ENCODE measurements at places on chromosomes 16 and 17.
A peak's percentile ranks its signal among the peaks of the same experiment; 100 is the strongest.

- DNase-seq: no peak
These were observed 941.0 kb downstream of the KCNJ2 start for GRCh38 chr17:71110326-71110725.

- no peak for DNase-seq
These were observed 10.5 kb upstream of the SUPT4H1 start for GRCh38 chr17:58362368-58363014.

DNA sequence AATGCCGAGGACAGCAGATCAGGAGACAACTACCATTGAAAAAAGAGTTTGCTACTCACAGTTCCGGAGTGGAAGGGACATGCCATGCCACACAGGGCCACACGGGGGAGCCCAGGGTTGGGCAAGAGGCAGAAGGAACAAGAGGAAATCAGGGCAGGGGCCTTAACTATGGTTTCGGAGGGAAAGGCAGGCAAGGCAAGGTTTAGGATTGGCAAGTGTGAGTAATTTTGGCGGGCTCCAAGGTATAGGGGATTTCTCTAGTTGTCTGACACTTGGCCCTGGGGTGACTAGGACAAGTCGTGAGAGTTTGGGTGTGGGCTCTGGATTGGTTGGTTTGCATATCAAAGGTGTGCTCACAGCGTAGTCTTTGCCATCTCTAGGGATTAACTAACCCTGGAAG is 27.0 kb upstream of the NTN1 start:
- peak; percentile 19 for DNase-seq

DNA sequence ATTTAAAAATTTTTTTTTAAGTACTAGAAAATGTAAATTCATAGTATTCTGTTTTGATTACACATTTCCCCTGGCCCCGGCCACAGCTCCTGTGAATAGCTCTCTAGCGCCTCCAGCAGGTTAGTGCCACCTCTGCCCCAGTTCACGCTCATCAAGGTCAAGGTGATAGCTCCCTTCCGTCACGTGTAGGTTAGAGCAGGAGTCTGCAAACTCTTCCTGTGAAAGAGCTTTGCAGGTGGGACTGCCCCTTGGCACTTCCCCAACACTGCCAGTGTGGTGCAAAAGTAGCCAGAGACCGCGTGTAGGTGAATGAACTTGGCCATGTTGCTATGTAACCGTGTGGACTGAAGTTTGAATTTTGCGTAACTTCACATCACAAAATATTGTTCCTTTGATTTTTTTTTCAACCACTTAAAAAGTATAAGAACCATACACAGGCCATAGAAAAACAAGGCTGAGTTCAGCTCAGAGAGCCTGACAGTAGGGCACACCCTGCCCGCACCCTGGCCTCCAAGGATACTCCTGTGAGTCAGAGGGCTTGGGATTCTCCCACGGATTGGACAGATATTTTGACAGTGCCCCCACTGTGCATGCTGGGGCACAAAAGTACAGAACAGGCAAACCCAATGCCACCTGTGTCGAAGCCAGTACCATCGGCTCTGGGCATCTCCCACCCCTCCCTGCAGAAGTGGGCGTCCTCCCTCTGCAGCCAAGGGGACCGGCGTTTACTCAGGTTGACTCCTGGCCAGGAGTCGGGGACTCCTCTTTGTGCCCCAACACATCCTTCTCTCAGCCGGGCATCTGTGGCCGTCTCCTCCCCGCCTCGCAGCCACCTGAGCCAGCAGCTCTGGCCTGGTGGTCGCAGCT is 92.0 kb upstream of the CHMP6 start:
- no peak for DNase-seq

DNA sequence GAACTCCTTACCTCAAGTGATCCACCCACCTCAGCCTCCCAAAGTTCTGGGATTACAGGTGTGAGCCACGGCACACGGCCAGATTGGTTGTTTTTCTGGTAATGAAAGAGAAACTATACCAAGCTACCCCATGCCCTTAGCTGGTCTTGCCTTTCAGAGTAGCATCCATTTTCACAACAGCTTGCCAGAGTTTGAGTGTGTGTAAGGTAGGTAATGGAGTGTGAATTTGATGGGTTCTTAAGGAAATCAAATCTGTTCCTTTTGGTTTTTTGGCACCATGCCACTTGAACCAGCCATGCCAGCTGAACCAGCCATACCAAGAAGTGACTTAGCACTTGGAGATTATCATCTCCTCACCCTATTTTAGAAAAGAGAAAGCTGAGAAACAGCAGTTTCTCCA is 5.1 kb downstream of the CALCOCO2 start:
- DNase-seq: no peak

DNA sequence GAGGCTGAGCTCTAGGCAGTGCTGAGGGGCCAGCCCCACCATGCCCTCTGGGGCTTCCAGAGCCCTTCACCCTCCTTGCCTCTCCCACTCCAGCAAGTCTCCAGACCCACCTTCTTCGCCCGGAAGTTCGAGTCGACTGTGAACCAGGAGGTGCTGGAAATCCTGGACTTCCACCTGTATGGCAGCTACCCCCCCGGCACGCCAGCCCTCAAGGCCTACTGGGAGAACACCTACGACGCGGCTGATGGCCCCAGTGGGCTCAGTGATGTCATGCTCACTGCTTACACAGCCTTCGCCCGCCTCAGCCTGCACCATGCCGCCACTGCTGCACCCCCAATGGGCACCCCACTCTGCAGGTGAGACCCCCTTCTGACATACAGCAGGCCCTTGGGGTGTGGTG is 10.5 kb downstream of the XYLT2 start:
- no peak for DNase-seq

GRCh38 chr17:74451557-74451956 is 14.9 kb upstream of the CD300A start:
- no peak for DNase-seq

- DNase-seq: peak; percentile 41
These were observed 127.5 kb downstream of the SOCS1 start for GRCh38 chr16:11128211-11129141.

GRCh38 chr17:5468075-5468473 is 708 bp downstream of the DHX33 start:
- DNase-seq: no peak

- no peak for DNase-seq
These were observed 5.3 kb upstream of the ZNF689 start for GRCh38 chr16:30615358-30616091.

DNA sequence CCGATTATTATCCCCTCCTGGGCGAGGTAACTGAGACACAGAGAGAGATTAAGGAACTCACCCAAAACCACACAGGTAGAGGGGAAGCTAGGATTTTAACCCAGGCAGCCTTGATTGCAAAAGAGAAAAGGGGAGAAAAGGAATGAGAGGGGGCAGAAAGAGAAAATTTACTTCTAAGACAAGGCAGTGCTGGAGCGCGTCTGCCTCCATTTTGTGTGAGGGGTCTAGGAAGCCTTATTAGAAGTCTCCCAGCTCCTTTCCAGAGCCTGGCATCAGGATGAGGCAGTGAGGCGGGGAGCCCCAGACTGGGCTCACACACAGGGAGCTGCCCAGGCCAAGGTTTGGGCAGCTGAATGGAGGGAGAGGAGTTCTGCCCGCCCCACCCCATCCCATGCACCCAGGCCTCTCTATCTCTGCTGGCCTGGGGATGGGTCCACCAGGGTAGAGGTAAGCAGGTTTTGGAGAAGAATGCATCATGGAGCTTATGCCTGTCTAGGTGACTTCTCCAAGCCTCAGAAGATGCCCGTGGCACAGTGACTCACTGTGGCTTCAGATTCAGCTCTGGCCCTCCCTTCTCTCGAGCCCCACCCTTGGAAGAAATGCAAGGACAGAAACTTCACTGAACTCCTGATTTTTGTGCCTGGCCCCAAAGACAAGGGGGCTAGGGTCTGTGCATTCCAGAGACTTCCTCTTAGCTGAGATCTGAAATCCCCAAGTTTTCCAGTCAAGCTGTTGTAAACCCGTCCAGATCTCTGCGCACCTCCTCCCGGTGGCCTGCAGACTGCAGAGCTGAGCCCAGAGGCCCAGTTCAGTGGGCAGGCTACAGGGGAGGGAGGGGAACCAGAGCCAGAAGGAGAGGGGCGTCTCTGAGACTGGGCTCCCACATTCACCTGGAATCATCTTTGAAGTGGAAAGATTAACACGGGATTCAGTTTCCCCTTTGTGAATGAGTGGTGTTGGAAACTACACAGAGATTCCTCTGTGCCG is 95.1 kb upstream of the CDH5 start:
- peak; percentile 39 for DNase-seq

GRCh38 chr16:9053006-9053601 is 38.3 kb upstream of the HAPSTR1 start:
- peak; percentile 61 for DNase-seq

DNA sequence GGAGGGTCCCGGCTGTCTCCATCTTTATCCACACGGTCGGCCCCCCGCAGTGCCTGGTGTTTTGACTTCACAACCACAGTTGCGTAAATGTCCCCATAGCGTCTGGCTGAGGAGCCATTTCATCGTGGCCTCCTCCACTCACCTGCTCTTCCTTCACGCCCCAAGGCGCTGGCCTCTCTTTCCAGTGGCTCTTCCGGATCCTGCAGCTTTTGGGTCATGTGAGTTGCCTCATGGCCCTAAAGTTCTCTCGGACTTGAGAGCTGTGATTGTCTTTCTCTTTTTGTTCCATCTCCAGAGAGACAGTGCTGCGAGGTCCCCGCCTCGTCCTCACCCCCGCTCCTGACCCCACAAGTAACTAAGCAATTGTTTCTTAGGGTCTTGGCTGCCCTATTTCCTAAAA is 22.7 kb downstream of the FLYWCH1 start:
- DNase-seq: no peak

- DNase-seq: no peak
These were observed 157.6 kb downstream of the RAB11FIP4 start for GRCh38 chr17:31549121-31549524.

DNA sequence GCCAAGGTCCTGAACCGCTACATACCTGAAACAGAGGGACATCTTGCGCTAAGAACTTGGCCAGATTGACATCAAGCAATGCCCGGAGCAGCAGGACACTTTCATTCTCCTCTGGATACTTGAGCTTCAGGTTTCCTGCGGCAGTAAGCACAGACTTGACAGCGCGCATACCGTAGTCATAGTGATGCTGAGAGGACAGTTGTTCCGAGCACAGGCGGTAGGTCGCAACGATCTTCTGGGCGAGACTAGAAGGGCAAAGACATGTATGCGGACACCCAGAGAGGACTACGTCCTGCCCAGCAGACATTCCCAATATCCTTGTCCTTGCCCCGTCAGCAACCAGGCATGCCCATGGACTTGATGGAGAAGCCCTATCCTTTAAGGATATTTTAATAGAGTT is 112.9 kb downstream of the DNAH3 start:
- DNase-seq: no peak

- DNase-seq: no peak
These were observed 54.2 kb downstream of the LDHD start for GRCh38 chr16:75062135-75062975.

DNA sequence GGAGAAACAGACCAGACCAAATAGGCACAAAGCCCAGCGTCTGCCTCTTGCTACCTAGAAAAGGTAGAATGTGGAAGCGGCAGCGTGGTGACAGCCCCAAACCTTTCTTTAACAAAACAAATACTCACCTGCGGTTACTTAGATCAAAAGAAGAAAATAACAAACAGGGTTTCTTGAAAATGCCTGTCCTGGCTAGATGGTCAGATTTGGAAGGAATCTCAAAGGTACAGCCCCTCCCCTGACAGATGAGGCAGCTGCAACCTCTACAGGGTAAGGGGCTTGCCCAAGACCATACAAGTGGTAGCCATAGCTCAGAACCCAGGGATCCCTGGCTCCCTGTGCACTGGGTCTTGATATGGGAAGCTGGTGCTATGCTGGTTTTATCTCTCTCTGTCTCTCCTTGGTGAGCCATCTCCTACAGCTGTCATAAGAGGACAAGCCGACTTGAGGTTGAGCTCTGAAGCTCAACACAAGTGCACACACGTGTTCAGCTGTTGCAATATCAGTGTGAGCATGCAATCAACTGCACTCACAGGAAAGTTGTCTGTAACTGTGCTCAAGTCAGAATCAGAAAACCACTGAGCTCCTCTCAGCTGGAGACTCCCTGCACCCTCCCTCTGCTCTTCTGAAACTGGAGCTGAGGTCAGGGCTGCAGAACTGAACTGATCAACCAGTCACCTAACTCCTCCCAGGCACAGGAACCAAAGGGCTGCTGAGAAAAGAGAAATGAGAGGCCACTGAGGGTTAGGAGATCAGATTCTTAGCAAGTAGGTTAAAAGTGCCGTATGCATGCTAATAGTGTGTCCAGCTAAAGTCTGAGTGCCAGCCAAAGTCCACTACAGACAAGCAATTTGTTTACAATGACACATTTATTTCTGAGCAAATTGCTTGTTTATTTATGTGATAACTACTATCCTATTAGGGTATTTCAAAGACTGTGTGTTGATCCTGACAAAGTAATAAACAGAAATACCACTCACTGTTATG is 6.1 kb upstream of the RNF157 start:
- no peak for DNase-seq

DNA sequence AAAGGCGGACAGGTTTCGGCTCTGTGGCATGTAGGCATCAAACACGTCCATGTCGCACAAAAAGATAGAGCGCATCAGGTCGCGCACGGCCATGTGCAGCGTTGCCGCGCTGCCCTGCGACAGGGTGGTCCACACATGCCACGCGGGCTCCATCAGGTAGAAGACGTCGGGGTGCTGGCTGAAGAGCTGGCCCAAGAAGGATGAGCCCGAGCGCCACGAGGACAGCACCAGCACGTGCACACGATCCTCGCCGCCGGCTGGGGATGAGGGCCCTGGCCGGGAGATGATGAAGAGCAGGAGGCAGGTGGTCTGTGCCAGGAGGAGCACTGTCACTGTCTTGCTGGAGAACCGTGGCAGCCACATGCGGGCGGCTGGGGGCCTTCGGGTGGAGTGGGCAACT is 5.9 kb downstream of the CHST5 start:
- DNase-seq: no peak

DNA sequence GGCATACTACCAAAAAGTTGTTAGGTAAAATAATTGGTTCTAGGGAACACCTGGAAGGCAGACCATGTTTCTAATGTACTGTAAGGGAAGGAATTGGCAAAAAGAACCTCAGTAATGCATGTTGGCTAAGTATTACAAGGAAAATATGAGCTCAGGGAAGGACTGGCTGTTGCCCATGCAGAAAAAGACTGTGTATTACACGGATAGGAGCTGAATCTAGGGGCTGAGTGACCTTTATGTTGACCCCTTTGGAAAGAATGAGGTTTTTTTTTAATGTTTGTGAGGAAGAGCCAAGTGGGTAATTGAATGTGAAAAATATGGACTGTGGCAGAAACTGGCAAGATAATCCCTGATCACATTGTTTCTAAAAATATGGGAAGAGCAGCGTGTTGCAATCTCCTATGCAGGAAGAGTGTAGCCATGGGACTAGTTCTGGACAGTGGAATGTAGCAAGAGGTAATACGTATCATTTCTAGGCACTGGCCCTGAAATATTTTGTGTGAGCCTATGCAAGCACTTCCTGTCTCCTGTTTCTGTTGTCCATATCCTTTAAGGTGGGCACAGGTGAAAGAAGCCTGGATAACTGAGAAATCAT is 95.1 kb upstream of the CNTNAP4 start:
- DNase-seq: no peak
